ENCODE measurements at places on chromosomes 16 and 17.

DNA sequence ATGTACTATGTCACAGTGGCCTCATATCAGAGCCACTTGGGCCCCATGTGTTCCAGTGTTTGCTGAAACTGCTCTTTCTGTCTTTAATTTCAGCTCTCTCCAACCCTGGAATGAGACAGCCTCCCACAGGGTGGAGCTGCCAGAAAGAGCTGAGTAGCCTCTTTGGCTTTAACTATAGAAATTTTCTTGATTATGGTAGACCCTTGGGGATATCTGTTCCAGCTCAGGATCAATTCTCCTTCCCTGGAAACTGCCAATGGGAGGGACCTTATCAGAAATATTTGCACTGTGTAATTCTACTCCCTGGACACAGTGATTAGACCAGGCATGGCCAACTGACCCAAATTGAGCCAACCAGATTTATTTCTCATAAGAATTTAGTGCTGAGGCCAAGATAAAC, 39.0 kb upstream of the KDM8 start:
- no peak for DNase-seq

GRCh38 chr17:17203173-17203730, 2.9 kb downstream of the PLD6 start:
- no peak for DNase-seq

GRCh38 chr16:50315346-50315997, 49.1 kb downstream of the ADCY7 start:
- no peak for DNase-seq

DNA sequence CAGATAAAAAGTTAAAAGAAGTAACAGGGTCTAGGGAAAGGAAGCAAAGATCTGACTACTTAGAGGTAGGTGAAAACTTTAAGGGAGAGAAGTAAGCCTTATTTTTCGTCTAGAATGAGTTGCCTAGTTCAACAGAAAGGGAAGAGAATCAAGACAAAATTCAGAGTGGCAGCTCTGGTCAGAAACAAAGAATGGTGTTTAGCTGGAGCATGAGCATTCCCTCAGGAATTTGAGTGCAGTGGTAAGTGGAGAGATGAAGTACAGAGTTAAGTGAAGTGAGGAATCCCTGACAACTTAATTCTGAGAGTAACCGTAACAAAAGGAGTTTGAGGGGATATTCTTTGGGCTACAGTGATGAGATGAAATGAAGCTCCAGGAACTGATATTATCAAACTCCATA, 11.5 kb downstream of the SMG6 start:
- DNase-seq, result no peak

GRCh38 chr17:48294806-48295361, 135.1 kb downstream of the SKAP1 start:
- no peak for DNase-seq

DNA sequence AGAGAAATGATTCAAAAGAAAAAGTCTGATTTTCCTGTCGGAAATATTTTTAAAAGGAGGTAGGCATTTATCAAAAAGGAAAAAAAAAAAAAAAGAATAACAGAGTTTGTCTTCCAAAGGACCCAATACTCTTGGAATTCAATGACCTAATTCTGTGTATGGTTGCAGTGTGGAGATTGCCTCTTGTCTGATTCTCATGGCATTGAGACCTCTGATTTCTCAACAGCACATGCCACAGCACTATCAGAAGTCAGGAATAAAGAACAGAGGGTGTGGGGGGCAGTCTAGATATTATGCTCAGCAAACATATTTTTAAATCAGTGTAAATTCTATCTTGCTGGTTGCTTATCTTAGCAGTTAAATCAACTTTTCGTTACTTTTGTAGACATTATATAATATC, 81.3 kb upstream of the SOX9 start:
- no peak for DNase-seq
